NCI-H1417 (cell line): ENCODE measurements at places on chromosomes 1 and 21.

DNA sequence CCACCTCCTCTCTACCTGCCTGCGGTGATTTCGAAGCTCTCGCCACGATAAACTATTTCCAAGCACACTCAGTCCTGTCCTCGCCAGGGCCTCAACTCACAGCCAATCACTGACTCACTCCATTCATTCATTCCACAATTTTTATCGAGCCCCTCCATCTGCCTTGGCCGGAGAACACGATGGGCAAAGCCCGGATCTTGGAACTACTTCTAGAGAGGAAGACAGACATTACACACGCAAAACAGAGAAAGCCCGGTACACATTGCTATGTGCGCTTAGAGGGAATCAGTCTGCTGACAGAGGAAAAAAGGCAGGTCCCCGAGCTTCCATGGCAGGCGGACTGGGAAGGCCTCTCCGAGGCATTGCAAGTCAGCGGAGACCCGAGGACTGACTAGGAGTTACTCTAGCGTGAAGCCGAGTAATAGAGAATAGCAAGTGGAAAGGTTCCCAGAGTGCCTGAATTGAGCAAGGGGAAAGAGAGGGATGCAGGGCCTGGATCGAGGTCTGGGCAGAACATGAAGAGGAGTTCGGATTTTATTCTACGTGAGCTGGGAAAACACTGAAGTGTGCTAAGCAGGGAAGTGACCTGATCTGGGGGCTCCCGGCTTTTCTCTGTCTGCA, 54.2 kb upstream of the DNAJC6 start:
- peak; percentile 55 for DNase-seq

- DNase-seq: no peak
These were observed 115.9 kb downstream of the KCND3 start for GRCh38 chr1:111873460-111874030.

DNA sequence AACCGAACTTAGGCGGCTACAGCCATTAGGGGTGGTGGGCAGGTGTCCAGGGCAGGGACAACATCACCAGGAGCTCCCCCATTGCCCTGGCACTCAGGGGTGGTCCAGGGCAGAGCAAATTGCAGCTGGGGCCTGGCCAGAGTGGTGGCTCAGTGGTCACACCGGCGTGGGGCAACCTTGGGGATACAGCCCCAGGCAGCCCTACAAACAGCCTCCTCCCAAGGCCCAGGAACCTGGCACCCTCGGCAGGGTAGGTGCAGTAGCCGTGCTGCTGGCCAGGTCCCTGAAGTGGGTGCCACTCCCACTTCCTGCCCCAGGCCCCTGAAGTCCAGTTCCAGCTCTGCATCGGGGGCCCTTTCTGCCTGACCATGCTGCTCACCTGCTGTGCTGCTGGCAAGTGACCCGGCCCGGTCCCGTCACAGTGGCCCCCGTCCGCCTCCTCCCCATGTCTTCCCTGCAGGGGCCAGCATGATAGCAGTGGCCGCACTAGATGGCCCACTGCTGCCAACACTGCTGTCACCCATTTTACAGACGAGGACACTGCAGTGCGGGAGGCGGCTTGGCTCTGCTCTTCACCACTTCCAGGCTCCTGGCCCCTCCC, 712.8 kb downstream of the MATN1 start:
- no peak for DNase-seq

GRCh38 chr1:71345491-71345890, 264.7 kb upstream of the ZRANB2 start:
- no peak for DNase-seq
